ENCODE measurements at places on chromosomes 5 and 9.
A peak's percentile ranks its signal among the peaks of the same experiment; 100 is the strongest.

- DNase-seq = no peak
Observed at GRCh38 chr5:148091991-148092964, 28.5 kb downstream of the SPINK5 start.

GRCh38 chr9:121670431-121670830, 19.0 kb downstream of the DAB2IP start:
- DNase-seq = no peak

DNA sequence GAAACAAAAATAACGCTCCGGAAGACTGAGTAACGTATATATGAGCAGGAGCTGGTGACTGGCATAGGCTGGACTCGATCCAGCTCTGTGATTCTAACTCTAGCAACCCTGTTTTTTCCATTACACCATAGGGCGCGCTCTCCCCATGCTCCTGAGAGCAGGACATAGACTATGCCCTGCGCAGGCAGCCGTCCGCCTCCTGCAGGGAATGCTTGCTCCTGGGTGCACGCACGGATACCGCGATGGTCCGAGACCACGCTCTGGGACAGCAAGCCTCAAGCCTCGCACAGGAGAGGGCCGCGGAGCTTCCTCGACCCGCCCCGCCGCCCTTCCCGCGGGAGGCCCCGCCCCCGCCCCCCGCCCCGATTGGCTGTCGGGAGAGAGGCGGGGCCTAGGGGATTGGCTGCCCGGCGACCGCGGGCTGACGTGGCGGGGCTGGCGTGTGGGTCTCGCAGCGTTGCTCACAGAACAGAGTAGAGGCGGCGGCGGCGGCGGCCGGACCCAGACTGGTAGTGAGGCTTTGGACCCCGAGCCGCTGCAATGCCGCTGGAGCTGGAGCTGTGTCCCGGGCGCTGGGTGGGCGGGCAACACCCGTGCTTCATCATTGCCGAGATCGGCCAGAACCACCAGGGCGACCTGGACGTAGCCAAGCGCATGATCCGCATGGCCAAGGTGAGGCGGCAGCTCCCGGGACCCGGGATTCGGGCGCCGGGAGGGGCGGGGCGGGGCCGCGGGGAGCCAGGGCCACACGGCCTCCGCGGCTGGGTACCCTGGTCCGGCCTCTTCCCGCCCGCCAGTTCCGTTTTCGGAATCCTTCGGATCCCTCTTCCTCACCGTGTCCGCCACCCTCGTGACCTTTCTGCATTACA, at the start of gene NANS:
NANS (plus strand) TSS at position 464 of the 869 bp plus-strand sequence; CDS start at position 541, 77 bp downstream.
- DNase-seq = peak; percentile 84

DNA sequence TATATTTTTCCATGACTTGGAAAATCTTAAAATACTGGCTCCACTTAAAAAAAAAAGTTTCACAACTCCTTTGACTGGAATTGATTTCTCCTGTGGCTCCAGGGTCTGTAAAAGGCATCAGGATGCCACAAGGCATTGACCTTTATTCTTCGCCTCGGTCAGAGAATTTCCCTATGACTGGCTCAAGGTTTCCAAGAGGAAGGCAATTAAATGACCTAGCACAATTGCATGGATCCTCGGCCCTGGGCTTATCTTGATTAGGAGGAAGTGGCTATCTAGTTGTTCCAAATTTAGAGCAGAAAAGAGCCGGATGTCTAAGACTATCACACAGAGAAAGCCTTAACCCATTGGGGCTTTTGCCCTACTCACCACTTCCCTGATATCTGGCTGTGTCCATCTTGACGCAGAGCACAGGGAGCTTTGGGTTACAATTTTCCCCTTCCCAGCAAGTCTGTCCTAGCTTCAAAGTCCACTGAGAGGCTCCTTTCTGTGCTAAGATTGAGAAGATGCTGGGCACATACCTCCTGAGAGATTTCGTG, 56.9 kb upstream of the COL15A1 start:
- no peak for DNase-seq

DNA sequence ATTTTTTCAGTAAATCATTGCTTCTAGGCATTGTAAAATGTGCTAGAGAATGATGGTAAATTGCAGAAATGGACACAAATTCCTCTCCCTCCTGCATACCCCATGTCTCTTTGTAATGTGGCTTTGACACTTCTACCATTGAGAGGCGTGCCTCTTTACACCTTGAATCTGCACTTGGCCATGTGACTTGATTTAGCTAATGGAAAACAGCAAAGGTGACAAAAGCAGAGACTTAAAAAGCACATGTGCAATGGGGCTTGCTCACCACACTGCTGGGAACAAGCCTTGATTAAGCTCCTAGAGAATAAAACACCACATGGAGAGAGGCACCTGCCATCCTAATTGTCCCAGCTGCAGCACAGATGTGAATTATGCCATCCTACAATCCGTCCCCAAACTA, 69.9 kb upstream of the NAA35 start:
- no peak for DNase-seq

DNA sequence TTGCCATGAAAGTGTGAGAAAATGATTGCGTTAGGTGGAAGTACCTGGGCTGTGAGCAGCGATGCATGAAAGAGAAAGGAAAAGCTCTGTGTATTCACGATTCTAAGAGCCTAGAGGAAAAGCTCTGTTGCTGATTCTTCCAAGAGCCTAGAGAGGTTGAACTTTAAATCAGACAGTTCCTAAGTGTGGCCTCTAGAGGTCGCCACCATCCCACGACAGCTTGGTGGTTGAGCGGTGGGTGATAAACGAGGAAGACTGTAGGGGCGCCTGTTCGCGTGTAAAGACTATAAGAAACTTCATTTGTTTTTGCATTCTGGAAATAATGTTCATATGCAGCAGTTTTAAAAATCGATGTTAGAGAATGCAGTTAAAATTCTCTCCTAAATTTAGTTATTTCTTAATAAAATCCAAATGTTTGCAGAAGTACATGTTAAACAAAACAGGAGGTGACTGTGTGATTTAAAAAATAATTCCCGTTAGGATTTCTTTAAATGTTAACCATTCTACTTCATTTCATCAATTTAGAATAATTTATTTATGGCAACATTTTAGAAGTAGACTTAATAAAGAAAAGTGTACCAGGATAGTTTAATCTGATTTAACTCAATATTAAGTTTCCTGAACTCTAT, 107.7 kb downstream of the TENT4A start:
- no peak for DNase-seq

- DNase-seq = no peak
Observed at GRCh38 chr5:174951151-174951780, 226.9 kb downstream of the MSX2 start.

DNA sequence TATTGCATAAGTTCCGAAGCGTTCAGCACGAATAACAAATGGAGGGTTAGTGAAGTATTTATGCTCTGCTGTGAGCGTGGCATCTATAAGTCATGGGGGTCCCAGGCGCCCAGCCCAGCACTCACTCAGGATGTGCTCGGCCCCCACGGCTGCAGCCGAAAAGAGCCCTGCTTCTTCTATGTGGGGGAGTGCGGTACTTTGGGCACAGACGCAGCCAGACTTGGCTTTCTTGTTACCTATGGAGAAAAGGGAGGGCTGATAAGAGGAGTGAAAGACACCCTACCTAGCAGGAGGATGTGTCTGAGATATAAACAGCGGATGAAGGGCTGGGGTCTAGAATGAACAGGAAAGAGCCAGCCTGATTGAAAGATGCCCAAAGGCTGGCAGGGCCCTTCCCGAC, 51.4 kb downstream of the MRPL36 start:
- DNase-seq = no peak

DNA sequence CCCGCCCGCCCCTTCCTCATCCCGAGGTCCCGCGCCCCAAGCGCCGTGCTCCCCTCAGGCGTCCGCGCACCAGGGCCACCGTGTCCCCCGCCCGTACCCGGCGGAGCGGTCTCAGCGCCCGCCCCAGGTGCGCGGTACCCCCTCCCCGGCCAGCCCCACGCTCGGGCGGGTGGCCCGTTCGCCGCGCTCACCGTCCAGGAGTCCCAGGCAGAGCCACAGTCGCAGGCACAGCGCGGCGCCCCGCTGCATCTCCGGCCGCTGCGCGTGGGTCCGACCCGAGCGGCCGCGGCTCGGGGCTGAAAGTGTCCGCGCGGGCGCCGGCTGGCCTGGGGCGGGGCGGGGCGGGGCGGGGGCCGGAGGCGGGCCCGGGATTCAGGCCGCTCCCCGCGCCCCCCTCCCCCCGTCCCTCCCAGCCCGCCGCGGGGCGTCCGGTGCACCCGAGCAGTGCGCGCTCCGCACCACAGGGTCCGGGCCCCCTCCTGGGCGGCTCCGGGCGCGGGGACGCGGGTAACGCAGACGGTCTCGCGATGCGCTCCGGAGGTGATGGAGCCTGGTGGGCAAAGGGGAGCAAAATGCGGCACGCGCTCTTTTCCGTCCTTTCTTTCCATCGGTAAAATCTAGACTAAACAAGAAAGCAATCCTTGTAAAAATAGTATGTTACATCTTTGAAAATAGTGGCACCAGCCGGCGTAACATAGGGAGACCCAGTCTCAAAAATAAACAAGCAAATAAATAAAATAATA, at the start of gene FLT4:
FLT4 (minus strand) TSS at position 304 of the 743 bp plus-strand sequence; CDS start at position 249, 55 bp downstream.
- no peak for DNase-seq
